ENCODE measurements at places on chromosomes 13 and 19.
A peak's percentile ranks its signal among the peaks of the same experiment; 100 is the strongest.

GRCh38 chr19:8506402-8506957, 4.0 kb upstream of the PRAM1 start:
- DNase-seq, result no peak

DNA sequence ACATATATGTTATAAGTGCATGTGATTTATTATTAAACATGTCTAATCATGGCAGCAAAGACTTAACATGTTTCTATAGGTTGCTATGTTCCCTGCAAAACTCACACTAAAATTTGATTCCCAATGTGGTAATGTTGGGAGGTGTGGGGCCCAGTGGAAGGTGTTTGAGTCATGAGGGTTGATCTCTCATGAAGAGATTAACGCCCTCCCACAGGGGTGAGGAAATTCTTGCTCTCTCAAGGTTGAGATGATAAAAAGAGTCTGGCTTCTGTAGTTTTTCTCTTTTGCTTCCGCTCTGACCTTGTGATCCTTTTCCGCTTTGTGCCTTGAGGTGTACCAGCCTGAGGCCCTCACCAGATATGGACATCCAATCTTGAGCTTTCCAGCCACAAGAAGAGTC, 737.5 kb upstream of the SLITRK5 start:
- no peak for DNase-seq

GRCh38 chr13:39266426-39266825, 228.2 kb downstream of the NHLRC3 start:
- DNase-seq, result no peak

DNA sequence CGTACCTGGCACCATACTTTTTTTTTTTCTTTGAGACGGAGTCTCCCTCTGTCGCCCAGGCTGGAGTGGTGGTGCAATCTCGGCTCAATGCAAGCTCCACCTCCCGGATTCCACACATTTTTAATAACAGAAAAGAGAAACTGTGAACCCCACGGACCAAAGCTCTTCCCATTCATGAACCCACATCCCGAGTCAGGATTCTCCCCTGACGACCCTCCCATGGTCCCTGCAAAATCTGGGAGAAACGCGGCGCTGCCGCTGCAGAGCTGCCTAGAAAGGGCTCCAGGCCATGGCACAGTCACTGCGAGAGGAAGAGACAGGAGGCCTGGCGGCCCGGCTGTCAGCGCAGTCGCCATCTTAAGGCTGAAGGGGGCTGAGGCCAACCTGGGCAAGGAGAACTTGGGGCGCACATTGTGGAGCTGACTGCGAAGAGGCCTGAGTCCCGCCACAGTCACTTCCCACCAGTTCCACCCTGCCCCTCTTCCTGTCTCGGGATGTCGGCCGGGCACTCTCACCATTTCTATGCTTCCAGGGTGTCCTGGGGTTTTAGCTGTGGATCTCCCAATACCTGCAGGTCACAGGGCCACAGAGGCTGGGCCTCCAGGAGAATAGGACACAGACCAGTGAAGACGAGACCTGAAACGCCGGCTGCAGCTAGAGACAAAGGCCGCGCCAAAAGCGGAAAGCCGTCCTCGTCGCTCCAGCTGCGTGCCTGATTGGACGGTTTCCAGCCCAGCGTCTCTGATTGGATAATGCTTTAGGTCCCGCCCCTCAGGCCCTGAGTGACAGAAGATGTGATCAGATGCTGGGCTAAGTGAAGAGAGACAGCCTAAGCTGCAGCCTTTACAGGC, 71.0 kb downstream of the ZNF486 start:
- no peak for DNase-seq

GRCh38 chr13:32838945-32839344, 177.3 kb upstream of the KL start:
- no peak for DNase-seq

DNA sequence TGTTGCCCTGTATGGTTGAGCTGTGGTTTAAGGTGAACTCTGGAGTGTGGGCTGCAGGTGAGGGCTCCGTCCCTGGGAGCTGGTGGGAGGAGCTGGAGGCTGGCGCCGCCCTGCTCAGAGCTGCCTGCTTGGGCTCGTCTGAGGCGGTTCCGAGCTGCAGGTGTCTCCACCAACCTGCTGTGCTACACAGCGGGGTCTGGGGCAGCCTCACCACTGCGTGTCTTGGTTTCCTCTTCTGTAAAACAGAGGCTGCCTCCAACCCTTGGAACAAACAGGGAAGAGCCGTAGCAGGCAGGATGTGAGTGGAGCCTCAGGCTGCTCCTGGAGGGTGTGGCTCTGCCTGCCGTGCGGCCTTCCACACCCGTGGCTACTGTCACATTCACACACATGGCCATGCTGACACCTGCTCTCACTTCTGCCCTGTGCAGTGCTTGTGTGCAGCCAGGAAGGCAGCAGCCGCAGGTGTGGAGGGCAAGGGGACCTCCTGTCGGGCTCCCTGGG, 21.4 kb downstream of the NAXD start:
- no peak for DNase-seq

DNA sequence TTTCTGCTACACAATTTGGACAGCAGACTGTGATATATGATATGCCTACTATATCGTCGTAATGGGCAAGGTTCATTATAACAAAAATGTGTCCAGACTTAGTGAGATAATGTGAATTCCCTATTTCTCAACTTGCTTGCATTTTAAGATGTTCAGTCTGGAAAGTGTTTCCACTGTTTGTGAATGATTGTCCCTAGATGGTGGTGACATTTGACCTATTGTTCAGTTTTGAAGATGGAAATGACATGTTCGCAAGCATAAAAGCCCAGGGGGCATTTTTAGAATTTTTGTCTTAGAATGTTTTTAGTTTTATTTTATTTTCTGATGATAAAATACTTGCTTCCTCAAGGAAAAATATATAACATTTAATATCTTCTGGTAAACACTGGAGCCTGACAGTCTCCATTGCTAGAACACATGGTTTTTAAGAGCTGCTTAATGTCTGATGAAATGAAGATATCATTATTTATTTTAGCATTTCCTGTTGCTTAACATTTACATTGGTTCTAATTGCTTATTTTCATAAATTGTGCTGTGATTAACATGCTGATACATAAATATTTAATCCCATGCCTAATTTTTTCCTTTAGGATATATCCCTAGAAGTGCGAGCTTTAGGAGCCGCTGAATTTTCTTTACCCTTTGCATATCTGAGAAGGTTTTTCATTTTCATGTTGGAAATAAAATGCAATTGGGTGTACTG, 27.1 kb downstream of the MBNL2 start:
- DNase-seq, result no peak

DNA sequence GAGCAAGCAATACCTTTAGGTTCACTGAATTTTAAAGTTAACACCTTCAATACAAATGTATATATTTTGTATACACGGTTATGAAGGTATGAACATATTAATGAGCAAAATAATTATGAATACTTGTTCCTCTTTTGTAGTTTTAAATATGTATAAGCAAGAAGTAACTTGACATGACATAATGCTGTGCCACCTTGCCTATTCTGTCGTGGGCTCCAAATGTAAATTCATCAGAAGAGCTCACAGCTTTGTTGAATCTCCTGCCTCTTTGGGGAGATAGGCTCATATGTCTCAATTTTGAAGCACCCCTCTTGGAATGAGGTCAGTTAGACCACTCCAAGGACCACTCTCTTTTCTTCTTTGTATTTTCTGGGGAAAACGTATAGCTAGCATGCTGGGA, 59.3 kb downstream of the LRCH1 start:
- no peak for DNase-seq

DNA sequence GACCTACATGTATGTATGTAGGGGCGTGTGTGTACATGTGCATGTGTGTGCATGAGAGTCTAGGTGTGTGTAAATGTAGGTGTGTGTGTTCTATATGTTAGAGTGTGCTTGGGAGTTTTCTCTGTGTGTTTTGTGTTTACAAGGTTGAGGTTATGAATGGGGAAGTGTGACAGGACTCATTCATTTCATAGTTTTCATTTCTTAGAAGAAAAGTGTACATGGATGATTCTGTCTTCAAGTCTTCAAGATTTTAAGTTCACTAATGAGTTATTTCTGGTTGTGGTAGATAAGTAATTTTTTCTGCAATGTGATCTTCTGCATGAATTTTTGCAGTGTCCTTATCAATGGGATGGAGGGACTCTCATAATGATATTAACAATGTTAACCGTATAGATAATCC, 118.2 kb upstream of the SLC10A2 start:
- no peak for DNase-seq

DNA sequence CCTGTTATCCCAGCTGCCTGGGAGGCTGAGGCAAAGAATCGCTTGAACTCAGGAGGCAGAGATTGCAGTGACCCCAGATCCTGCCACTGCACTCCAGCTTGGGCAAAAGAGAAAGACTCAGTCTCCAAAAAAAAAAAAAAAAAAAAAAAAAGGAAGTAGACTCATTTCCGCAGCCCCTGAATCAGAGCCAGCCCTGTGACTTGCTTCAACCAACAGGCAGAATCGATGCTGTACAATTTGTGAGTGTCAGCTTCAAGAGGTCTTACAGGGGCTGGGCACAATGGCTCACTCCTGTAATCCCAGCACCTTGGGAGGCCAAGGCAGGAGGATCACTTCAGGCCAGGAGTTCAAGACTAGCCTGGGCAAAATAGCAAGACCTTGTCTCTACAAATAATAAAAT, 12.8 kb downstream of the ANKRD27 start:
- DNase-seq, result no peak

DNA sequence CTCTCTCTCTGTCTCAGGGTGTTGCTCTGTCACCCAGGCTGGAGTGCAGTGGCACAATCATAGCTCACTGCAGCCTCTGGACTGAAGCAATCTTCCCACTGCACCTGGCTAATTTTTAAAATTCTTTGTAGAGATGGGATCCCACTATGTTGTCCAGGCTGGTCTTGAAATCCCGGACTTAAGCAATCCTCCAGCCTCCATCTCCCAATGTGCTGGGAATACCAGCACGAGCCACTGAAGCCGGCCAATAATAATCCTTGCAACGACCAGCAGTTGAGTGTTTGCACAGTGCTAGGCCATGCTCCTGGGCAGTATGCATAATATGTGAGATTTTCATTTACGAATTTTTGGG, 640 bp upstream of the EPOR start:
- DNase-seq, result no peak

- DNase-seq, result peak; percentile 12
Measured at GRCh38 chr19:31054430-31054829, 294.8 kb downstream of the TSHZ3 start.

DNA sequence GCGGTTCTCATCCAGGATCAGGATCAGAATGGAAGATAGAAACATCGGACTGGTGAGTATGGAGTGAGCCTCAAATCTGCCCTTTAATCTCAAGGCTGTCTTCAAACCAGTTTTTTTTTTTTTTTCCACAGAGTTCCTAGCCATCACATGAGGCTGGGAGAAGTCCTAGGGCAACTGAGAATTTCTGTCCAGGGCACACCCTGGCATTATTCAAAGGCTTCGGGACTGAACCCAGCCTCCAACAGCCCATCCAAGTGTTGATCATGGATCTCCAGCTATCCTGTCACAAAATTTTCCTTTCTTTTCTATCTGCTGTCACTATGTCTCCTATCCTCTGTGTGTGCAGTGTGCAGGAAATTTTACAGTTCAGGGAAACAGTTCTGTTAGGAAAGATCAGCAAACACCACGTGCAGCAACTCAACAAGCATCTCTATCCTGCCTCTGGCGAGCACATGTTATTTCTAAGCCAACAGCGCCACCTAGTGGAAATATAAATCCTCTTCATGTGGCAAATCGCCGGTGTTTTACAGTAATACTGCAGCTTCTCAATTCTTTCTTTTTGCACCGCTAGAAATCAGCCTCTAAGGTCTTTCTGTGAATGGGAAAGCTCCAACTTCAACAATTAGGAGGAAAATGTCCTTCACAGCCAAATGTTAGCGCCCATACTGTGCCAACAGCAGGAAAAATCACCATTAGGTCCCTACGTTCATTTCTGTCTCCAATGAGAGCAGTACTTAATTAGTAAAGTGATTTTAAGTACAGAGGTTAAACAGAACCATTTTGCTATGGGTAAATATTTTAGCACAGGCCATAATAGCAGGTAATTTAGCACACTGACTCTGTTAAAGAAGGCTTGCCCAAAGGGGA, 21.4 kb upstream of the ZNF181 start:
- peak; percentile 78 for DNase-seq

DNA sequence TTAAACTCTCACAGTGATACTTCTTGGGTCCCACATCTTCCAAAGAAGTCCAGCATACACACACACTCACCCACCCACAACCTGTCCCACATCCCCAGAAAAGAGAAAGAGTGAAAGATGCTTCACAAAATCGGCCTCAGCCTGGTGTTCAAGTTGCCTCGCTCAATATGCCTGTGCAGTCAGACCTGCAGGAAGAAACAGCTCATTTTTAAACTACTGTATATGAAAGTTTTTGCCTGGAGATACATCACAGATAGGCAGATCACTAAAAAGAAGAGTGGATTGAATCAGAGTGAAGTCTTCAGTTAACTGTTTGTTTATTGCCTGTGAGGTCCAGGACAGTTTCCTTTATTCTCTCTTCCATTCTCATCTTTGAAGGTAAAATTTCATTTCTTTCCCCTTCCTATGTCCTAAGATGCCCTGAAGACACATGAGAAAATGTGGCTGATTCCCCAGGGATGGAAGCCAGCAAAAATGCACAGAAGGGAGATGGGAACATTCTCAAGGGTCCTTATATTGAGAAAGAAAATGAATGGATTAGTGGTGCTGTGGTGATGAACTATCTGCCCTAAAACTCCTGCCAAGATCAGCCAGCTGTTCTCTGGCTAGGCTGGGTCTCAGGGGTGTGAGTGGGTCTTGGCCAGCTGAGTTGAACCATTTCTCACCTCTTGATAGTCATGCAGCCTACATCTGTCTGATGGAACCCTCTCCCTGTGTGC, 259.0 kb downstream of the ITGBL1 start:
- DNase-seq, result no peak

- DNase-seq, result no peak
Measured at GRCh38 chr13:79812070-79812850, 331.3 kb downstream of the NDFIP2 start.

- no peak for DNase-seq
Measured at GRCh38 chr13:87280139-87280538, 391.0 kb upstream of the SLITRK5 start.

- DNase-seq, result no peak
Measured at GRCh38 chr13:46317120-46317519, 69.9 kb downstream of the RUBCNL start.

GRCh38 chr13:77781808-77782207, 84.3 kb downstream of the SLAIN1 start:
- no peak for DNase-seq

GRCh38 chr13:49890376-49890775, 45.8 kb downstream of the SPRYD7 start:
- DNase-seq, result no peak

Measured in HS-27A (cell line).